ENCODE measurements at places on chromosomes 16 and 17.

- no peak for DNase-seq
Observed at GRCh38 chr17:81494626-81495377, 17.8 kb downstream of the ACTG1 start.

DNA sequence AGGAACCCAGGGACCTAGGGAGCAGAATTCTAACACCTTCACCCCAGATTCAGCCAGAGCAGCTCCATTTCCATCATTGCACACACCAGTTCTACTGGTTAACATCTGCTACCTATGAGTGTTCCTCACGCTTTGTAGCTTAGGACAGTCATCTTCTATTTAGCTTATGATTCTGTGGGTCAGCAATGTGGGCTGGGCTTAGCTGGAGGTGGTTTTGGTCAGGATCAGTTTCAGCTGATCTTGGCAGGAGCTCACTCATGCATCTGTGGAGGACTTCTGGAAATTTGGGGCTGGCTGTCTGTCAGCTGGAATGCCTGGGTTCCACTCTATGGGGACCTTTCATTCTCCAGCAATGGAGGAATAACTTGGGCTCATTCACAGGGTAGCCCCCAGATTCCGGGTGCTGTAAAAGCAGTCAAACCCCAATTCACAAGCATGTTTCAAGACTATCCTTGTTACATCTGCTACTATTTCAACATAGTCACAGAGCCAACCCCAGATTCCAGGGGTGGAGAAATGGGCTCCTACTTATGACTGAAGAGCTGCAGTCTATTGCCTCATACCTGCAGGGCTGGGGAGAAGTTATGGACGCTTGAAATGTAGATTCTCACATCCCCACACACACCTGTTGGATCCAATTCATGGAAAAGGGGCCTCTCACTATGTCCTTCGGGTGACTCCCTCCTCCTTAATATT lies 3.4 kb upstream of the HP start:
- no peak for DNase-seq

DNA sequence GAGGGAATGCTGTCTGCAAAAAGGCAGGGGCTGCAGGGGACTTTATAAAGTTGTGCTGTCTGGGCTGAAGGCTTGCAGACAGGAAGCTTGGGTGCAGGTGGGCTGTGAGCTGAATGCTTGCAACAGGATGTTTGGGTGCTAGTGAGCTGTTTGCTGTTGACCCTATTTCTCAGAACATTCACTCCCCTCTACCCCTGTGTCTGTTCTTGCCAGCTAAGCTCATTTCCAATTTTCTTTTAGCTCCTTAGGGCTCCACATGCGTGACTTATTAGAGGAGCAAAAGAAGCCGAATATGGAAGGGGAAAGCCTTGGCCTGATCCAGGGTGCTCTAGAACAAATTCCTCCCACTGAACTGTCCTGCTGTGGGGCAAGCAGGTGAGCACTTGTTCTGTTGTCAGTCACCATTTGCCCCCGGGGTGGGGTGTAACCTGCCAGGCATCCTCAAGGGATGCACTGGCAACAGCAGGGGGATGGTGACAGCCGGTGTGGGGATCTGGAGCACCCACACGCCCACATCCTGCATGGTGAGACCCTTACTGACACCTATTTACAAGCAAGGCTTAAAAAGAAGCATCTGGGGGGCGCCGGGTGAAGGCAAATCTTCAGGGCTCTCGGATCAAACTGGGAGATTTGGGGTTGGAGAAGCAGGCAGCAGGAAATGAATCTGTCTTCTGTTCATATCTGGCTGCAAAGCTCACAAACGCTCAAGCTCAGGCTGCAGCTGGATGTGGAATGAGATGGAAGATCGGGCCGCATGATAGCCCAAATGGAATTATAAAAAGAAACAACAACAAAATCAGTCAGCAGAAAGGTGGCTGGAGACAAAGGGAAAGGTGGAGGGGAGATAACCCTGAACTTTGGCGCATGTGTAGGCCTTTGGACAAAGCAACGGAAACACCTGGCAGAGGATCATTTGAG lies 21.1 kb upstream of the NUP93 start:
- no peak for DNase-seq

GRCh38 chr16:50266337-50267091 lies at the start of gene ADCY7:
Gene ADCY7 (plus strand): TSS chr16:50266551. CDS start chr16:50288180, 21,629 bp downstream.
- DNase-seq, result no peak

GRCh38 chr16:23821875-23822688 lies 13.7 kb upstream of the PRKCB start:
- DNase-seq, result no peak

GRCh38 chr17:63516910-63517824 lies 6.0 kb upstream of the KCNH6 start:
- no peak for DNase-seq

DNA sequence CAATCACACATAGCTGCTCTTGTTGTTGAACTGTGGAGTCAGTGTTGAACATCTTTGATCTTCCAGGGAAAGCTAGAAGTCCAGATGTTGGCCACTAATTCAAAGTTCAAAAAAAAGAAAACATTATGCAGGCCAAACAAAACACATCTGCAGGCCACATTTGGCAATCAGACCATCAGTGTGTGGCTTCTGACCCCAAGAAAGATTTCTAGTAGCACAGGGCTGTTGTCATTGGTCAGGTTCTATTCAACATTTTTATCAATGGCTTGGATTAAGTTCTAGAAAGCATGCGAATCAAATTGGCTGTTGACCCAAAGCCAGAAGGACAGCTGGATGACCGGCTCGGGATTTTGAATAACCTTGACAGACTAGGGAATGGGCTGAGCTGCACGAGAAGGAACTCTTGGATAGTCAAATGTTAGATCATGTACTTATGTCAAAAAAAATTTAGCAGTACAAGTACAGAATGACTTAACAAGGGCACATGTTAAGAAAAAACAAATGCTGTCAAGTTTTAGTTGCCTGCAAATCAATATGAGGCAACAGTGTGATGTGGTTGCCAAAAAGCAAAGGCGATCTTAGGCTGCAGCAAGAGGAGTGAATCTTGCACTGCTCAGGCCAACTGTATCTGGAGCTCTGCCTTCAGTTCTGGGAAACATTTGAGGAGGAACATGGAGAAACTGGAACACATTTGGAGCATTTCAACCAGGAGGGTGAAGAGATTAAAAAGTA lies 187.6 kb downstream of the RGS9 start:
- DNase-seq, result no peak

DNA sequence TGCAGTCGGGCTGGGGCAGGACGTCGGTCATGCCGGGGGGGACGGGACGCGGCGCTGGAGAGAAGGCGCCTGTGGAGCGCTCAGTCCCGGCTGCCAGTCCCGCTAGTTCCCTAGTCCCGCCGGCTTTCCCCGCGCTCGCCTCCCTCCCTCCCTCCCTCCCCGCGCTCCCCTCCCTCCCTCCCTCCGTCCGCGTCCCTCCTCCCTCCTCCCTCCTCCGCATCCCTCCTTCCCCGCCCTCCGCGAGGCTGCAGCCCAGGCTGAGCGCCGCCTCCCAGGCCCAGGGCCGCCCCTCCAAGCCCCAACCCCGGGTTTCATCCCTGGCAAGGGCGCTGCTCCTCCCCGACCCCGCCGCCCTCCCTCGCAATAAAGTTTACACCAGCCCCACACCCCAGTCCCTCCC lies 34.8 kb downstream of the TIMM22 start:
- DNase-seq, result no peak

- DNase-seq, result no peak
Observed at GRCh38 chr16:85005285-85006069, 5.9 kb downstream of the ZDHHC7 start.

DNA sequence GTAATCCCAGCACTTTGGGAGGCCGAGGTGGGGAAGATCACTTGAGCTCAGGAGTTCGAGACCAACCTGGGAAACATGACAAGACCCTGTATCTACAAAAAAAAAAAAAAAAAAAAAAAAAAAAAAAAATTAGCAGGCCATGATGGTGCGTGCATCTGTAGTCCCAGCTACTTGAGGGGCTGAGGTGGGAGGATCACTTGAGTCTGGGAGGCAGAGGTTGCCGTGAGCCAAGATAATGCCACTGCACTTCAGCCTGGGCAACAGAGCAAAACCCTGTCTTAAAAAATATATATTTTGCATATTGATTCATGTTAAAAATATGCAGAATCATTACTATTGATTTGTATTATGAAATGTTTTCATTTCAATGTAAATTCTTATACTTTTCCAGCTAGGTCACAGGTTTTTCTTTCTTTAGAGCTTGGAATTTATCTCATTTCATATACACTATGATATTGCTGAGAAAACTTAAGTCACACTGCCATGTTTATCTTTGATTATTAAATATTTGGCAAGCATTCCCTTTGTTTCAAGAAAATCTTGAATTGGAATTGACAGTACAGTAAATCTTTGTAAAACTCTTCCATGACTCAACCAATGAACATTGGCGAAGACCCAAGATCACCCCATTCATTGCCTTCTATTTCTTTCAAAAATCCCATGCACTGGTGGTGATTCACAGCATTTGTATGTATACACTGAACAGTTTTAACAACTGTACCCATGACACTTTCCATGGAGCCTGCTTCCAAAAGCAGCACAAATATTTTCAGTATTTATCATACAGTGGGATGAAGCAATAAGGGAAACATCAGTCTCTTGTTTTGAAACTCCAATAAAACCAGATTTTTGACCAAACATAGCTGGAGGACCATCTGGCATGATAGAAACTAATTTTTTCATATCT lies 83.5 kb upstream of the TNRC6A start:
- no peak for DNase-seq

DNA sequence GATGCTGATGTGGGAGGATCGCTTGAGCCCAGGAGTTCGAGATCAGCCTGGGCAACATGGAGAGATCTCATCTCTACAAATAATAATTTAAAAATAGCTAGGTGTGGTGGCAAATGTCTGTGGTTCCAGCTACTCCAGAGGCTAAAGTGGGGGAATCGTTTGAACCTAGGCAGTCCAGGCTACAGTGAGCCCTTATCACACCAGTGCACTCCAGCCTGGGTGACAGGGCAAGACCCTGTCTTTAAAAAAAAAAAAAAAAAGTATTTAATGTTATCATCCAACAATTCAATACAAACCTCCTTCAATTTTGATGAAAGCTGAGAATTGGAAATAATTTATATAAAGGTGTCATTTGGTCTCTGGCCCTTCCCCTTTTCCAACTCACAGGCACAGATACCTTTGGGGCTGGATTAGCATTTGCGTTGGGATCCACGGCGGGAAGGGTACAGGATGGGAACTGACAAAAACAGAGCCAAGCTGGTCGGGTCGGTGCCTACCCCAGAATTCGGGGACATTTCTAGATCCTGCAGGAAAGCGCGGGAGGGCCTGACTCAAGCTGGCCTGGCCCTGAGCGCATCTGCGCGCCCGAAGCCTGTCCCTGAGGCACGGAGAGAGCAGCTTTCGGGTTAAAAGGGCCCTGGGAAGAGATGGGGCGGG lies 860 bp upstream of the DCAF7 start:
- DNase-seq, result no peak

DNA sequence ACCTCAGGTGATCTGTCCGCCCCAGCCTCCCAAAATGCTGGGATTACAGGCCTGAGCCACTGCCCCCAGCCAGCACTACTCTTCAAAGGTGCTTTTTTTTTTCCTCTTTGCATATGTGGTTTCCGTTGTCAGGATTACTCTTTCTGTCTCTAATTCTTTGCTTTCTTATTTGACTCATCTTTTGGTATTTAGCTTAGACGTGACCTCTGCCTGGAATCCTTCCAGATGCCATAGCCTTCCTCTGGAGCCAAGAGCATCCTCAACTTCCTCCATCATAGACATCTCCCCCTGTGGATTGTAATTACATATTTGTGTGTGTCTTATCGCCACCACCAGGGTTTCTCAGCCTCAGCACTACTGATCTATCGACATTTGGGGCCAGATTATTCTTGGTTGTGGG lies 84.4 kb upstream of the XYLT1 start:
- DNase-seq, result no peak

DNA sequence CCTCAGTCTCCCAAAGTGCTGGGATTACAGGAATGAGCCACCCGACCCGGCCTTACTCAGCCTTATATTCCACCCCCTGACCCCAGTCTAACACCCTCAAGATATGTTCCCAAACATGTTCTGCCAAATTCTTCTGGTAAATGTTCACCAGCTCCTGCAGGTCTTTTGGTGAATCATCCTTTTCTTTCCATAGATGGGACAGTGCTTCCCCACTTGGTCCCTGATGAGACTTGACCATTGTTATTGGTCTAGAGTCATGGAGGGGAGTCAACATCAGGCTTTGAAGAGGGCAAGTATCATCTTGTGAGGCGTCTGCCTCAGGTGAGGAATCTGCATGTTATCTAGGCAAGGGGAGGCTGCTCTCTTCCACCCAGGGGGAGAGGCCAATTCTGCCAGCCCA lies 10.4 kb upstream of the RUNDC3A start:
- no peak for DNase-seq

DNA sequence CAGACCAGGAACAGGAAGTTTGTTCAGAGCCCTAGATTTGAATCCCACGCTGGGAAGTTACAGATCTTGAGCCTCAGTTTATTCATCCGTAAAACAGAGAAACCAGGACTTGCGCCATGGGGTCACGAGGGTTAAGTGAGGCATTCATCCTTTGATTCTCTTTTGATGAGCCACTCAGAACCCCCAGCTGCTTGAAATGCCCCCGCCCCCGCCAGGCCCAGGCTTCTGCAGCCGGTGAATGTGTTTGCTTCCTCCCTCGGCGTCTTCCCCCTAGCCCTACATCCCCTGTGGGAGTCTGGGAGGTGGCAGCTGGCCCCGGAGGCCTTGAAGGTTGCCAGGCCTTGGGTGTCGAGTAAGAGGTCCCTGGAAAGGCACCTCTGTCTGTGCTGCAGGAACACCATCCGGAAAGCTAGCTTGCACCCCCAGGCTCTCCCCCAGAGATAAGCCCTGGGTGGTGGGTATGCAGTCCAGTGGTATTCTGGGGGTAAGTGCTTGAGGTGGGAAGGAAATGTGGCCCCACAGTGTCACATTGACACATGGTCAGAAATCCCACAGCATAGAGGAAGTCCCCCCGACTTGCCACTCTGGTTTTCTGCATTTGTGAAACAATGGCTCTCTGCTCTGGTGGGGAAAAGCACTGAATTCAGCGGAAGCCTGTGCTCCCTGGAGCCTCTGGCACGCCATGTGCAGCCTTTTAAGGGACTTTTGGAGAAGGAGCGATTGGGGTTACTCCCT lies 14.9 kb downstream of the IRF8 start:
- DNase-seq, result no peak

- DNase-seq, result no peak
Observed at GRCh38 chr16:76226011-76226410, 51.2 kb upstream of the CNTNAP4 start.

- DNase-seq, result no peak
Observed at GRCh38 chr17:66494023-66494803, 191.8 kb downstream of the PRKCA start.

DNA sequence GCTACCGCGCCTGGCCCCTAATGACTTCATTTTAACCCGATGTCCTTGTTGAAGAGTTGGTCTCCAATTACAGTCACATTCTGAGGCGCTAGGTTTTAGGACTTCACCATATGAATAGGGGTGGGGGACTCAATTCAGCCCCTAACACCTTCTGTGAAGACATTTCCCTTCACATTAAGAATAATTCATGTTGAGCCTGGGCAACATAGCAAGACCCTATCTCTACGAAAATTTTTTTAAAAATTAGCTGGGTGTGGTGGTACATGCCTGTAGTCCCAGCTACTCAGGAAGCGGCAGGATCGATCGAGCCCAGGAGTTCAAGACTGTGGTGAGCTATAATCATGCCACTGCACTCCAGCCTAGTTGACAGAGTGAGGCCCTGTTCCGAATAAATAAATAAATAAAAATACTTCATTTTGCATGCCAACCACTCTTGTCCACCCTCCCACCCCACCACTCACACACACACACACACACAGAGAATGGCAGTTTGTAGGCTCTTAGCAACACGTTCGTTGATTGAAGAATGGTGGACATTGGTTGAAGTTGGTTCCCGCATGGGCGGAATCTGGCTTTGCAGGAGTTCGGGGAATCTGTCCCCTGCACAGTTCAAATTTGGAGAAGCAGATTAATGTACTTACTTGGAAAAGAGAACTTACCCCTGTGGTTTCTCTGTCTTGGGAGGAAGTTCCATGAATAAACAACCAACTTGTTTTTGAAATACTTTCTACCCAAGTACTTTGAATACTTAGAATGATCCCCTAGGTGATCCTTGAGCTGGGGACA lies 27.8 kb upstream of the TVP23A start:
- no peak for DNase-seq
